Left cardiac atrium (tissue), 4 donors: ENCODE measurements at places on chromosomes 2 and 18.

DNA sequence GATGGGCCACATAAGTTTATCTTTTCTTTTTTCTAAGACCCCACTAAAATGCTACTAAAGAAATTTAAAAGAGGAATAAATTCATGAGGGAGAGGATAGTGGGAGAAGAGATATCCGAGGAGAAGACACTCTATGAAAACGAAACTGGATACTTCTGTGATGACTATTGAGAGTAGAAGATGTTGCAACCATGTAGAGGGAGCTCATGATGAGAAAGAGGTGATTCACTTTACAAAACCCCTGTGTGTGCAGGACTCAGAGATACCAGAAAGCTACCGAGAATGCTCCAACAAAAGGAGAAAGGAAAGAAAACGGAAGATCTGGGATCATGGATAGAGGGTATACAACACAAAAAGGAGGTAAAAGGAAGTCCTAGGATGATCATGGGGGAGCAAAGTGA lies 34.9 kb downstream of the SLC38A11 start:
- DNase-seq, result no peak

DNA sequence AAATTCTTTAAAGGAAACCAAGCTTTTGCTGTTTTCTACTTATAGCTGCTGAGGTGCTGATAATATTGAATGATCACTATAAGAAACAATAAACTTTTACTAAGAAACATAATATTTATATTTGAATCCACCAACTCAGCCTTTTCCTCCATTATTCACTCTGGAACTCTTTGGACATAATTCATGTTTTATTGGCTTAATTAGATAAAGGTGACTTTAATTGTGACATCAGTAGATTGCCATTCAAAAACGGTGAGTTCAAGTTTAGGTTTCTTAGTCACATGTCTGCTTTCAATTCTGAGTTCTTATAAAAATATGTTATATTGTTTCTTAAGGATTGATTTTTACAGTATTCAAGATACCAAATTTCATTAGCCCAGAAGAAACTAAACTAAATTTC lies 24.0 kb downstream of the CCDC85A start:
- DNase-seq, result no peak

DNA sequence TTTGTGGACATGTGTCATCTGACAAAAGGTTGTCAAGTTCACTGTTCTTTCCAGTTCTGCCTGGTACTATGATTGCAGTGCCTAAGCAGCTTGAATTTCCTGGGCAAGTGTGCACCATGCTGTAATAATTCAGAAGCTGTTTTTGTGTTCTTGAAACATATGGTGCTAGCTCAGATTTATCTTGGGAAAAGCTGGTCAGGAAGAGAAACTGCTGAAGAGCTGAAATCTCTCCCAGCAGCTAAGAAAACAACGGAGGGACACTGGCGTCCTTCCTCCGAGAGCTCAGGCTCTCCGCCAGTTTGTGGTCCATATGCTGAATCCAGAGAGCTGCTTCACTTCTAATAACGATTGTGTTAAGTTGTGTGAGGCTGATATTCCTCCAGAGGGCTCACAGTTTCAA lies 642.0 kb downstream of the DPP10 start:
- DNase-seq, result no peak

DNA sequence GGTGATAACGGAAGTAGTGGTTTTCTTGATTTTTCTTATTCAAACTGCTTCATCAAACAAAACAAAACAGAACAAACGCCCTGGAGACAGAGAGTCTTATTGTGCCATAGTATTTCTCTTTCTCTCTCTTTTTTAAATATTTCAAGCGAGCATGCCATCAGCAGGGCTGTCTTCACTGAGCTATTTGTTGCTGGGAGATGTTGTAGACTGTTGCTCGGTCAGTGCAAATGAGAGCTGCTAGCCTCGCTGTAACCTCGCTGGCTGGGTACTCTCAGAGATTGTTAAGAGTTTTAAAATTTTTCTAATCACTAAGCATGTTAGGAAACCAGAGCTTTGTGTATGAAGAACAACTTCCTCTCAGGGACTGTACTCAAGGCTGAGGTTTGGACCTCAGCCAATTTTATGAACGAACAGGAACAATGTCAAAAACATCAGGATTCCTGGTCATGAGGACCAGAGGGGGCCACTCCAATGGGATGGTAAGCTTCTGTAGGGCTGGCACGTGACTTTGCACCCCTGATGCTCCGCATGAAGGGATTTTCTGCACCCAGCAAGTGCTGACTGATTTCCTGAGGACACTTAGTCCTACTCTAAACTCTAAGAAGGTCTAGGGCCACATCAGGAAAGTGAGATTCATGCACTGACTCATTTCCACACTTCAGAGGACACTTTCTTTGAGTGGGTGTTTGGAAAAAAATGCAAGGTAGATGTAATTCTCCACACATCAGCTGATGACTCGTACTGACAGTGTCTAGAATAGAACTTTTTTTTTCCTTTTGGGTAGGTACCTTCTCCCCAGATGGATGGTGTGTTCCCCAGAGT lies 59.8 kb upstream of the IL1R1 start:
- peak; percentile 45 for DNase-seq

- no peak for DNase-seq
These were observed 8.0 kb upstream of the ANO7 start for GRCh38 chr2:241180495-241180894.

GRCh38 chr18:27185025-27185763 lies at the start of gene CHST9:
CHST9 (minus strand) TSS chr18:27185308; CDS start chr18:27142809, 42,499 bp downstream.
- peak; percentile 20 for DNase-seq

DNA sequence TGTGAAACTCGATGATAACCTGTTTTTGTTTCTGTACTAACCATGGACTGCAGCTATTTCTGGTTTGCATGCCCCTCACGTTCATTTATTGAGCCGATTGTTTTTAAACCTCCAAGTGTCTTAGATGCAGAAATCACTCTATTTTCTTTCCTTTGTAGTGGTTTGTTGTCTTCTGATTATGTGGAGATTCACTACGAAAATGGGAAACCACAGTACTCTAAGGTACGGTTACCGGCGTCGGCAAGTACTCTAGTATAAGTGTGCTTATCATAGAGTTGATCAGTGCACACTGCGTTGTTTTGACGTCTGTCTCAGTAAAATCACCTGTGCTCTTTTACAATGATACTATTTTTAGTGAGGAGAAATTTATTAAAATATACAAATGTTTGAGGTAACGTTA lies 87.4 kb downstream of the ADAM23 start:
- no peak for DNase-seq

- no peak for DNase-seq
These were observed 59.7 kb upstream of the ZC3H15 start for GRCh38 chr2:186426153-186427016.

GRCh38 chr2:133489146-133489545 lies 79.1 kb downstream of the NCKAP5 start:
- no peak for DNase-seq

DNA sequence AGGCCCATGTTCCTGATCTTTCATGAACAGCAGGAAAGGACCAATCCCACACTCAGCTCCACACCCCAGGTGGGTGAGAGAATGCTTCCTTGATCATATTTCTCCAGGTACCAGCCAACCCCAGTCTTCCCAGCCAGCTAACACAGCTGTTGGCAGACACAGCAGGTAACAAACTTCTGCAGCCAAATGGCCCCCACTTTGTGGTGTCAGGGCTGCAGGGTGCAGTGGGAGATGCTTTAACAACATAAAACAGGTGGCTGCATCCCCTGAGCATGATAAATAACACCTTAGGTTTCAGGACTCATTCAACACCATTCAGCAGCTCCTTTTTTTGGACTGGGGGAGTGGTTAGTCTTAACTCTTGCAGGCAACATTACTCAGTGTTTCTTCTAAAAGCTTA lies 76.7 kb upstream of the ACAA2 start:
- no peak for DNase-seq

DNA sequence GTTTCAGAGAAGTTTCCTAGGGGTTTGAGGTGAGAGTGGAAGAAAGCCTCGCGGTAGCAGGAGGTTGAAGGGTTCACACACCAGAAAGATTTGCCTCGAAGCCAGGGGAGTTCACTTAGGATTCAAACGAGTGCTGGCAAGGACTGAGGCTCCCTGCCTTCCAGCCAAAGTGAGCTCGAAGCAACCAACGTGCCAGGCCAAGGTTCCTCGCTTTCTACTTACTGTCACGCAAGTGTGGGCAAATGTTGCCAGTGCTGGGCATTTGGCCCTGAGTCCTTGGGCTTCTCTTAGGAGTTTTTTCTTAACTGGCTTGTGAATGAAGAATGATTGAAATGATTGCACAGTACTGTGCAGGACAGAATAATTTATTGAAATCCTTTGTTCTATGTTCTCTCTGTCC lies 53.6 kb downstream of the TMEM178A start:
- no peak for DNase-seq

DNA sequence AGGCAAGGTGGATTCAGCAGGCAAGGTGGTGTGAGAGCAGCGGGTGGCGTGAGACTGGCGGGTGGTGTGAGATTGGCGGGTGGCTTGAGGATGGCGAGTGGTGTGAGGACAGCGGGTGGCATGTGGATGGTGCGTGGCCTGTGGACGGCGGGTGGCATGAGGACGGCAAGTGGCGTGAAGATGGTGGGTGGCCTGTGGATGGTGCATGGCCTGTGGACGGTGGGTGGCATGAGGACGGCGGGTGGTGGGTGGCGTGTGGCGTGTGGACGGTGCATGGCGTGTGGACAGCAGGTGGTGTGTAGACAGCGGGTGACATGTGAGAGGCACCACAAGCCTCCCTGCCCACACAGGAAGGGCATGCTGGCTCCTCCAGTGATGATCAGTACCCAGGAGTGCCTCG lies 186.9 kb upstream of the SALL3 start:
- no peak for DNase-seq

DNA sequence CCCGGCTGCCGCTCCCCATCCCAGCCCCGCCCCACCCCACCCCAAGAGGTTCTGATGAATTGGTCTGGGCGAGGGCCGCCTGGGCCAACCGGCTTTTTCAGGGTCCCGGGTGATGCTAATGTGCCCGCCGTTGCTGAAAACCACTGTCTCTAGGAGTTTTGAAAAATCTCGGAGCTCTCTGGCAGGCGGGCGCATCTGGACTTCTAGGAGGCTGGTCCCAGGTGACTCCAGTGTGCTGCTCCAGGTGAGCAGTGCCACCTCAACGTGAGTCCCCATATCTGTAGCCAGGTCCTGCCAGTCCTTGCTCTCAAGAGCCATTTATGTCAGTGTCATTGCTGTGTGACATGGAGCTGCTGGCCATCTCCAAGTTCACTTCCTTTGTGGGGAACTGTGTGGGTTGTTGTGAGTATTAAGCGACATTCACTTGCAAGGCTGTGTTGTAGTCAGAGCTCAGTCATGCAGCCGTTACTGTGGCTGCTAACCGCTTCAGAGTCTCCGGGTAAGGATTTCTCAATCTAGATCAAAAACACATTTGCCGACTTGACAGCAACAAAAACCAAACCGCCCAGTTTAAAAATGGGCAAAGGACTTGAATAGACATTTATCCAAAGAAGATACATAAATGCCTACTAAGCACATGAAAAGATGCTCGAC lies at the start of gene RFX8:
Gene RFX8 (minus strand): TSS at position 382 of the 654 bp plus-strand sequence. CDS start 8,264 bp downstream, outside the sequence.
- no peak for DNase-seq

DNA sequence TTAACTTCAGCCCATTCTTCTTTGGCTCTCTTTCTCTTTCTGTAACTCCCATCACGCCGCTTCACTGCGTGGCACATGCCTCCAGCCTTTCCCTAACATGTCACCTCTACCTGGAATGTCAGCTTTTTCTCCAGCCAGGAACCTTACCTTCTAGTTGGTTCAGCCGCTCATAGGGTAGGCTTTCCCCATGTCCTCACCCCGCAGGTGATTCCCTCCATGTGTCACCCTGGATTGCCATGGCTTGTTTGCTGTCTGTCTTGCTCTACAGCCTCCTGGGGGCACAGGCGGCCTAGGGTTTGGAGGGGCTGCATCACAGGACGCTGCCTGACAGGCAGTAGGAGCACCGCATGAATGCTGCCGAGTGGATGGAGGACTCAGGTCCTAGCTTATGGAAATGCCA lies 39.2 kb downstream of the ARHGEF4 start:
- no peak for DNase-seq

GRCh38 chr18:22977847-22978701 lies 44.9 kb downstream of the RBBP8 start:
- no peak for DNase-seq

DNA sequence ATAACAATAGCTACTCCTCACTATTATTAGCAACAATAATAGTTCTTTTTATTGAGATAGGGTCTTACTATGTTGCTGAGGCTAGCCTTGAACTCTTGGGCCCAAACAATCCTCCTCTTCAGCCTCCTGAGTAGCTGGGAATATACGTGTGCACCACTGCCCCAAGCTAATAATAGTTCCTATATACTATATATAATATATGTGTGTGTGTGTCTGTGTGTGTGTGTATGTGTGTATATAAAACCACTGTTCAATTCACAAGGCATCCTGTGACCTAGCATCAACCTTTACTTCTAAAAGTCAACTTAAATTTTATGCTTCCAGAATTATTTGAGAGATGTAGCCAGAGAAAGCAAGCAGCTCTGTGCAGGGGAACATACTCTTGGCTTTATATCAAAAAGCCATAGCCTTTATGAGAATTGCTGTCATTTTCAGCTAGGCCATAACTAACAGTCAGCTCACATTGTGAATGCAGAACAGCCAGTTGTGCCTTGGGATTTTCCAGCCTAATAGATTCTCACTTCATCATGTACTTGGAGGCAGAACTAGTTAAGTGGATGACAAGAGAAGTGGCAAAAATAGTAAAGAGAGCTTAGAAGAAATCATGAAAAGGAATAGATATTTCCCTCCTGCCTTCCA lies 665.5 kb downstream of the NYAP2 start:
- DNase-seq, result no peak

- DNase-seq, result peak; percentile 66
These were observed 99.1 kb downstream of the ALPK2 start for GRCh38 chr18:58529714-58530354.

- no peak for DNase-seq
These were observed 27.2 kb downstream of the SIGLEC15 start for GRCh38 chr18:45852631-45853030.

- no peak for DNase-seq
These were observed 39.2 kb downstream of the CCDC138 start for GRCh38 chr2:108825736-108826135.

DNA sequence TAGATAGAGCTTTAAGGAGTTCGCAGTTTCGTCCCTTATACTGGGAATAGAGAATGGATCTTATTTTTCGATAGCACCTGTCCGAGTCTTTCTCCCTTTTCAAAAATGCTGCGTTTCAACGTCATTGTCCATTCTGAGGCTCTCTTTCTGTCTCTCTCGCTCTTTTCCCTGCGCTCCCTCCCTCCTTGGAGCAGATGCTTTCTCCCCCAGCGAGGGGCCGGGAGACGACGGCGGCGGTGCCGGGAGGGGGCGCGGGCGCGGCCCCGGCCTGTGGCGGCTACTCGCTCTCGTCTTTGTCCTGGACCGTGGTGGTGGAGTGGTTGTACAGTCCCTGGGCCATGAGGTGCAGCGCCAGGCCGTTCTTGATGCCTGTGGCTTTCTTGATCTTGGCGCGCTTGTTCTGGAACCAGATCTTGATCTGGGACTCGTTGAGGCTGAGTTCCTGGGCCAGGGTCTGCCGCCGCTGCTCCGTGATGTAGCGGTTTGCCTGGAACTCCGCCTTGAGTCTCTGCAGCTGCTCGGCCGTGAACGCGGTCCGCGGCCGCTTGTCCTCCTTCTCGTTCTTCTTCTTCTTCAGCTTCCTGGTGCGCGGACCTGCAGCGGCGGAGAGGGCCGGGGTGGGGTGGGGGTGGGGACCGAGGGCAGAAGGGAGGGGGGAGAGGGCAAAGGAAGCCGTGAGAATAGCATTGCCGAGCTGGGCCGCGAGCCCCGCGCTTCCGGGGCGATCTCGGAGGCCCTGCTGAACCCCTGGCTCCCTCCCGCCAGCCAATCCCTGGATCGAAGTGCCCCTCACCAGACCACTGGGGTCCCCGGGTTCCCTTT lies 4.6 kb downstream of the EN1 start:
- DNase-seq, result no peak
